ENCODE measurements at places on chromosomes 1 and 21.

- DNase-seq: no peak
Observed at GRCh38 chr21:21029164-21029563, 31.0 kb downstream of the NCAM2 start.

DNA sequence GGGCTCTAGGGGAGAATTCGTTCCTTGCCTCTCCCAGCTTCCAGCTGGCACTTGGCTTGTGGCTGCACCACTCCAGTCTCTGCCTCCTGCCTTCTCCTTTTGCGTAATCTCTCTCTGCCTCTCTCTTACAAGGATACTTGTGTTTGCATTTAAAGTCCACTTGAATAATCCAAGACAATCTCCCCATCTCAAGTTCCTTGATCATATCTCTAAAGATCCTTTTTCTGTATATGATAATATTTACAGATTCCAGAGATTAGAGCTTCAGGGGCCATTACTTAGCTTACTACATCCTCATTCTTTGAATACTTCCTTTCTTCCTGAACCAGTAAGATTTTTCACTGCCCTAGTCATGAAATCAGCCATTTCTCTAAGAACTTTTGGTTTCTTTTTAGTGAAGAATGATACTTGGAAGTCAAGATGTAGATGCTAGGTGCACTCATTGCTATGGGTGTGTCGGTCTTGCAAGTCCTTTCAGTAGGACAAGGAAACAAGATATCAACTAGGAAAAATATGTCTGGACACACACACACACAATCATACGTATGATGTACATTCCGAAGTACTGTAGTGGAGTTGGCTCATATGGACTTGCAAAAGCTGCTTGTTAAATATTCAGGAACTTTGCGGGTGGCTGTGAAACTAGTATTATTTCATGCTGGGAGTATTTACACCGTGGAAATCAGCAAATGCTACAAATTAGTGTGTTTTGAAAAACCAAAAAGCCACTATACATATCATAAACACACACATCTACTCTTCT, 20.8 kb upstream of the RLF start:
- no peak for DNase-seq

GRCh38 chr1:52474807-52475206, 70.4 kb downstream of the PRPF38A start:
- no peak for DNase-seq

DNA sequence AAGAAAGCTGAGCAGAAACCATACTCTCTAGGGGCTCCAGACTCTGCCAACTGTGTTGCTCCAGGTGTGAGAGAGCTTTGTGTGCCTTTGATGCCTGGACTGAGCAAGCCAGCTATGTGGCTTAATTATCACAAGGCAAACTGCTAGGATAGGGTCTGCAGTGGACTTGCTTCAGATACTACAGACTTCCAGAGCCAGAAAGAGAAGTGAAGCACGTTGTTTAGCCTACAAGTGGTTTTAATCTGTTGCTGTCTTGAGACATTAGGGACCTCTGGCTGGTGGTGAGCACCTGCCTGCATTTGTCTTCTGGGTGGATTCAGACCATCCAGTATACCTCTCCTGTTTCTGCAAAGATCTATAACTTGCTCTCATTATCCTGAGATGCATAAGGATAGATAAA, 353.4 kb upstream of the PLXNA2 start:
- no peak for DNase-seq

All from stimulated activated CD4-positive, alpha-beta T cell treated with anti-CD3 and anti-CD28 coated beads, TNF-alpha, amount 100 ng/mL, for 1 hour (primary cell).